ENCODE measurements at places on chromosomes 5 and 9. TPM values are rescaled to one million over a fixed set of nuclear protein-coding genes. Genes with fewer than 3 reads are reported as not detected.
A peak's percentile ranks its signal among the peaks of the same experiment; 100 is the strongest.

RNF145 gene
- 66.1 TPM for total RNA-seq

DNA sequence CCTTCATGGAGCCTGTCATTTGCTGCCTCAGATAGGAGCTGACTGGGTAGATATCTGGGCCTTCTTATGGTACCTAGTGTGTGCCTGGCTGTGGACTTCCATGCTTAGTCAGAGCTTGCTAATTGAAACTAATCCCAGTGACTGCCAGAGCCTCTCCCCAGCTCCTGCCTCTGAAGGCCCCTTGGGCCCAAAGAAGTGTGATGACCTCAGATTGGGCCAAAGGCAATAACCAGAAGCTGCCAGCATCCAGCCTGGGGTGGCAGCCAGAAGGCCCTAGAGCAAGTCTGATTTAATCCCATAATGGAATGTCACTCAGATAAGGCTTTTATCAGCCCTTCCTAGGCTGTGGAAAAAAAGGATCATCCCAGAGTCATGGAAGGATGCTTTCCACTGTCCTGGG is 17.1 kb upstream of the CDC23 start:
- no peak overlapping the region for H3K27ac ChIP-seq
- no peak overlapping the region for H3K4me3 ChIP-seq
- no peaks in the 10 kb centered on the region for H3K4me1 ChIP-seq
- peaks cover 28% of the 10 kb centered on the region for H3K27me3 ChIP-seq
- no peaks in the 10 kb centered on the region for H3K36me3 ChIP-seq

DNA sequence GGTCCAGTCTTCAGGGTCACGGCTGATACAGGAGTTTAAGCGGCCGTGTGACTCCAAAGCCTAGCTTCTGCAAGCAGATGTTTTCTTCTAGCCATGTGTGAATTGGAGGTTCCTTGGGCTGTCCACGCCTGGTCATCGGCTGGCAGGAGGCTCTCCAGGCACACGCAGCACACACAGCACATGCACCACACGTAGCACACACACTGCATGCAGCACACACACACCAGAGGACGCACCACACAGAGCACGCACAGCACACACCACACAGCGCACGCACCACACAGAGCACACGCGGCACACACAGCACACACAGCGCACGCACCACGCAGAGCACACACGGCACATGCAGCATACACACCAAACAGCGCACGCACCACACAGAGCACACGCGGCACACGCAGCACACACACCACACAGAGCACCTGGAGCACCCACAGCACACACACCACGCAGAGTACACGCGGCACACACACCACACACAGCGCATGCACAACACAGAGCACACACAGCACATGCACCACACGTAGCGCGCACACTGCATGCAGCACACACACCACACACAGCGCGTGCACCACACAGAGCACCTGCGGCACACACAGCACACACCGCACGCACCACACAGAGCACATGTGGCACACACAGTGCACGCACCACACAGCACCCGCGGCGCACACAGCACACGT is 234.3 kb downstream of the FANCC start:
- no peak for DNase-seq
- H3K36me3 ChIP-seq, result peaks cover 29% of the 10 kb centered on the region
- H3K4me3 ChIP-seq, result no peak overlapping the region
- no peaks in the 10 kb centered on the region for H3K27me3 ChIP-seq
- no peaks in the 10 kb centered on the region for H3K4me1 ChIP-seq

DNA sequence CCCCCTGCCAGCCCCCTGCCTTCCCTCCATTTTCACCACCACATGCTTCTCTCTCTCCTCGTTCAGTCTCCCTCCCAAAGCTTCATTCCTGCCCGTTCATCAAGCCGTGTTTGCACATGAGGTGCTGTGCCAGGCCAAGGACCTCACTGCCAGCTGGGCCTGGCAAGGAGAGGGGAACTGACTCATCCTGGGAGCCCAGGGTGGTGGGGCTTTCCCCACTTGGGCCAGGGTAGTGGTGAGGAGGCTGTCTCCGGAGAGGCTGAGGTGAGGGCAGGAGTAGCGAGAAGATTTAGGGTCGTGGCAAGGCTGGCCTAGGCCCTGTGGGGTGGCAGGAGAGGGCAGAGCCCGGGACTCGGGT is 30.4 kb upstream of the NOTCH1 start:
- H3K4me3 ChIP-seq, result no peak overlapping the region
- H3K4me1 ChIP-seq, result peaks cover 5% of the 10 kb centered on the region
- no peaks in the 10 kb centered on the region for H3K36me3 ChIP-seq

PIP5KL1 gene
- total RNA-seq, result 1.7 TPM

DNA sequence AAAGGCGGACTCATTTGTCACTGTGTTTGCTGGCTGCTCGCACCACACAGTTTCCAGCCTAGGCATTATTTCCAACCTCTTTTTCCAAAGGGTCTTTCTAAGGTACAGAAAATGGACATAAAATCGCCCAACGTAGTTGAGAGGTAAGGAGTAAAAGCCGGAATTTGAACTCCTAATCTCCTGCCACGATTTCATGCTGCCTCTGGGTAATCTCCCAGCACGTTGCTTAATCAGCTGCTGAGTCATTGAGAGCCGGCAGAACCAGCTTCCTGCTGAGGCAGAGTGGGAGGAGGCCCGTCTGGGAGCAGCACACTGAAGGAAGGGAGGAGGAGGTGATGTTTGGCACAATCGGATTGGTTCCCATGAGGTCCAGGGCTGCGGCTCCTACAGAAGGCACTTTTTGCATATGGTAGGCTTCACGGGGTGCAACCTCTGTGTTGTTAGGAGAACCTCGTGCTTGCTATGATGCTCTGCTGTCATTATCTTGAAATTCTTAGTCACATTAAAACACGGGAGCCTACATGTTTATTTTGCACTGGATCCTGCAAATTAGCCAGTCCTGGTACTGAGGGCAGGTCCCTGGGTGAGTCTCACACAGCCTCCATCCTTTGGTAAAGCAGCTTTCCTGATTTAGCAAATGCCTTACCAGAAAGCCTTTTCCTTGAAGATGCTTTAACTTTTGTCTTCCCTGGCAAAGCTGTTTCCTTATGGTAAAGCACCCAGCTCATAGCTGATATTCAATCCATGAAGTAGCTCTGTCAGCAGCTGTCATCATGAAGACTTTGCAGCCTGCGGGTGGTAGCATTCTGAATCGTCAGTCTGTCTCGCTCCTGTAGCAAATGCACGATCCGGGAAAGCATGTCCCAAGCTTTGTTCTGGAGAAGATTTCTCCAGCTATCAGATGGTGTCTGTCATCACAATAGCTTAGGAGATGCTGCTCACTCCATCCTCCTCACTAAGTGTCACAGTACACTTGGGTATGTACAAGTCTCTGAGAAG is 191.6 kb upstream of the MSX2 start:
- H3K27ac ChIP-seq, result no peak overlapping the region
- no peak for DNase-seq
- H3K36me3 ChIP-seq, result no peaks in the 10 kb centered on the region
- H3K27me3 ChIP-seq, result peaks cover 4% of the 10 kb centered on the region
- H3K4me1 ChIP-seq, result no peaks in the 10 kb centered on the region
- no peak overlapping the region for H3K4me3 ChIP-seq

C5orf58 gene
- total RNA-seq, result not detected

GRCh38 chr9:130199605-130200004 is 27.4 kb downstream of the NCS1 start:
- no peaks in the 10 kb centered on the region for H3K36me3 ChIP-seq
- DNase-seq, result no peak
- no peaks in the 10 kb centered on the region for H3K4me1 ChIP-seq
- H3K4me3 ChIP-seq, result no peak overlapping the region
- H3K27me3 ChIP-seq, result peaks cover 6% of the 10 kb centered on the region

DNA sequence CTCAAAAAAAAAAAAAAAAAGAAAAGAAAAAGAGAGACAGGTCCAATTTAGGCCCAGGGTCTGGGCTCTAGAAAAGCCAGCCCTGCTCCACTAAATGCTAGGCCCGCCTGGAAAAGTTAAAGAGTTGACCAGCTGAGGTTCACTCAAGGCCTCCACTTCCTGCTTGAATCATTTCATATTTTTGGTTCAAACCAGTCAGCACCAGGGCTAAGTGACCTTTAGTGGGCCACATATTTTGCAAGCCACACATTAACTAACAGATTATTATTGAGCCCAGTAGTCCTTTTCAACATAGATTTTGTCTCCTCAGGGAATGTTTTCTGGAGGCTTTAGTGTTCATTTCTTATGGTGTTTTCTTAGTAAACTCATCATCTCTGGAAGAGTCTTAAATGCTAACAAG is 156.6 kb downstream of the TLR4 start:
- H3K4me1 ChIP-seq, result no peaks in the 10 kb centered on the region
- H3K36me3 ChIP-seq, result no peaks in the 10 kb centered on the region
- H3K27me3 ChIP-seq, result peaks cover 9% of the 10 kb centered on the region
- H3K27ac ChIP-seq, result no peak overlapping the region

- H3K36me3 ChIP-seq, result no peaks in the 10 kb centered on the region
- no peak overlapping the region for H3K27ac ChIP-seq
- H3K4me3 ChIP-seq, result no peak overlapping the region
- DNase-seq, result no peak
- no peaks in the 10 kb centered on the region for H3K4me1 ChIP-seq
Observed at GRCh38 chr9:61667559-61668121, 477.8 kb downstream of the SPATA31A7 start.

GRCh38 chr9:90854637-90855175 is 53.1 kb downstream of the SYK start:
- H3K27me3 ChIP-seq, result no peaks in the 10 kb centered on the region
- peak overlapping the region; percentile 27 for H3K27ac ChIP-seq
- DNase-seq, result no peak
- peaks cover 50% of the 10 kb centered on the region for H3K4me1 ChIP-seq

DNA sequence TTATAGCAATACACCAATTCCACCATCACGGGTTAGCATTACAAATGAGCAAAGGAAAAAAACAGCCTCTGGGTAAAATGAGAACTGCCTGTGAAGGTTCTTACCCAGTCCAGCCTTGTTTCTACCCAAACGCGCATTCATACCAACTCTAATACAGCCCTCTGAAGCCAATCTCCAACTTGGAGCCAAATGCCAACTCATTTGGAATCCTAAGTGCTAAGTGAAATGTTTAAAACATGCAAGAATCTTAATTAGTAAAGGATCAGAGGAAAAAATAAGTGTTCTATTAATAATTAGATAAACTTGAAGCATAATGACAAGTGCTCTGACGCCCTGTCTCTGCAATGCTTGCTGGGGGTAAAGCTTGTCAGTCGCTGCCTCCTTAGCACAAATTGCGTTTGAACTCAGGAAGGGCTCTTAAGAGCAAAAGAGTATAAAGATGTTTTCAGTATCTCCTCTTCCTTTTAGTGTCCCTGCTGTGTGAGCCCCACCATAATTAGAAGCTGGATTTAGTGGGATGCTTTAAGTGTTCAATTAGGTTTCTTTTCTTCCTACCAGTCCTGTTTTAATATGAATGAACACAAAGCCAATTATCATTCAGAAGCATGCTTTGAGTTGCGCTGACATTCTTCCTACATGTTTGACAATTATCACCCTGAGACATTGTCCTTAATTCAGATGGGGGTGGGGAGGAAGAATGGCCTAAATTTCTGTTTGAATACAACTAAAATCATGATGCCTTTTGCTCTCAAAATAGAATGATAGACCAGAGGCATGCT is 537.6 kb downstream of the DTWD2 start:
- no peak overlapping the region for H3K27ac ChIP-seq
- DNase-seq, result no peak
- no peaks in the 10 kb centered on the region for H3K27me3 ChIP-seq
- H3K4me3 ChIP-seq, result no peak overlapping the region

DNA sequence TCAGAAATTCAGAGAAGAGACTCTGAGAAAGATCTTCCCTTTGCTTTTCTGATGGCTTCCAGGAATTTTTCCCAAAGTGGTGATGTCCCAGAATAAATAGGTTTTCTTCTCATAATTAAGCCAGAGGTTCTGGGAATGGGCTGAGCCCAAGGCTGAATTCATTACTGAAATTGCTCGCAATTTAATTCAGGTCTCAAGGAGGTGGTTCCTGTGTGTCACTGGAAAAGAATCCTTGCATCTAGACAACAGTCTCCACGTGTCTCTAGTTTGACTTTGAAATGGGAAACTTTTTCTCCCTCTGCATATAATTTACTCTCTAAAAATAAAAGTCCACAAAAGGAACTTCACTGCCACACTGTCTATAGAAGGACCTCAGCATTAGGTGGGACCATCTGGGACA is 27.8 kb upstream of the STX17 start:
- H3K4me1 ChIP-seq, result peaks cover 2% of the 10 kb centered on the region
- H3K36me3 ChIP-seq, result no peaks in the 10 kb centered on the region
- H3K27me3 ChIP-seq, result no peaks in the 10 kb centered on the region
- no peak for DNase-seq

PTGES gene
- not detected for total RNA-seq

DNA sequence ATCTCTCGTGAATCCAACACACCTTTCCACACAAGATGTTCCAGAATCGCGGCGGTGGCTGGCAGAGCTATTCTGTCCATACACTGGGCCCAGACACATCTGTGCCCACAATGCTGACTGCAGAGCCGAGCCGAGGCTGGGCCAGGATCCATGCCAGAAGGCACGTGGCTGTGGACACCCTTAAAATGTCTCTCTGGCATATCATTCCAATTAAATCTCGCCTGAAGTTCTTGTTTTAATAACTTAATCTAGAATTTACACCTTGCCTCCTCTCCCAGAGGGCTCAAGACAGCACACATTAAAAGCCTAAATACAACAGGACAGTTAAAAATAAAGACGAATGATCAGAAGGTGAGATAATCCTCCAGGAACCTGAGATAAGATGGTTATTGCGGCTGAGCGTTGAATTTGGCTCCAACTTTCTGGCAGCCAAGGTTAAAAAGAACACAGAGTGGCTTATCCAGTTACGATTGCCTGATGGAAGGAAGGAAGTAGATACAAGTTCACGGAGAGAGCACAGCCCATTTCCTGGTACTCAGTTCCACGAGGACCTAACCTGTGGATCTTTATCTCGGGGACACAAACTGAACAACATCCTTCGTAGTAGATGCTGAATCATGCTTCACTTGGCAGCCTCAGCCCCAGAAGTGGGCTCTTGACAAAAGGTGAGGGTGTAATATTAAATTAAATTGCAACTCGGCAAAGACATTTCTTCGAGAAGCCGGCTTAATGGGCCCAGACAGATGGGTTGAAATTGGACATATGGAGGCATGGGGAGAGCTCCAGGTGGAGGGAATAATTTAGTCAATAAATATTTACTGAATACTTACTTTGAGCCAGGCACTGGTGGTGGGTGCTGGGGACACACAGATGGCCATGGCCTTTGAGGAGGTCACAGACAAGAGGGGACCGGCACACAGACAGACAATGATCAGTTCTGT is 86.0 kb upstream of the TBC1D2 start:
- no peaks in the 10 kb centered on the region for H3K36me3 ChIP-seq
- H3K4me1 ChIP-seq, result no peaks in the 10 kb centered on the region

DNA sequence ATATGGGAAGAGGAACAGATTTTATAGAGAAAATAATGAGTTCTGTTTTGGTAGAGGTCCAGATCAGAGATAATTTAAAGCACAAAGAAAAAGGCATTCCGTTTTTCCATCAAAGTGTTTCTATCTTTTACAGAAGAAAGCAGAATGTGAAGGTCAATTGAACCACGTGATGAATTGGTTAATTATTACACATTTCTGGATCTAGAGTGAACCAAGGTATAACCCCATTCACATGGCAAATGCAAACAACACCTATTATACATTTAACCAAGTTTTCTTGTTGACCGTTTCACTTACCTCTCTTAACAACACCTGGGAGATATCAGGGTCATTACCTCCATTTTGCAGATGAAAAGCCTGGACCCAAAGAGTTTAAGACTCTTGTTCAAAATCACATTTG is 34.9 kb upstream of the ZNF462 start:
- no peak overlapping the region for H3K4me3 ChIP-seq
- DNase-seq, result no peak
- no peaks in the 10 kb centered on the region for H3K4me1 ChIP-seq
- no peak overlapping the region for H3K27ac ChIP-seq
- no peaks in the 10 kb centered on the region for H3K36me3 ChIP-seq
- no peaks in the 10 kb centered on the region for H3K27me3 ChIP-seq

Measured in activated B cell treated with CpG ODN at 0.5 μM for 24 hours (primary cell).